ENCODE measurements at places on chromosomes 2 and 18.

DNA sequence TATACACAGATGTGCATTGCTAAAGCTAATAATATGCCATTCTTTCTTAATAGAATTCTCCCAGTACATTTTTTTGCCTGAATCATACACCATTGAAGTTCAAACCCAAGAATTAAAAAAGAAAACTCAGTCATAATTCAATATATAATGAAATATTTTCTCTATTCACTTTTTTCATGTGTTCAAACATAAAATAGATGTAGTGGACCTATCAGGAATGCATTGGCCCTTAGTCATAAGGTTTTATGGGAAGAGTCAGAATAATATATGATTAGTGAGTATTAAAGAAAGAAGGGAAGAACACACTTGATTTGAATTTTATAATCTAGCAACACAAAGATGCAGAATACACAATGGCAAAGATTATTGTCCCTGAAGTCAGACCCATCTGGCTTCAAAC, 297.0 kb upstream of the COL3A1 start:
- DNase-seq = no peak

GRCh38 chr2:133787207-133787606, 218.9 kb upstream of the NCKAP5 start:
- DNase-seq = peak; percentile 3

GRCh38 chr2:113228991-113229716, 49.6 kb downstream of the PAX8 start:
- no peak for DNase-seq

DNA sequence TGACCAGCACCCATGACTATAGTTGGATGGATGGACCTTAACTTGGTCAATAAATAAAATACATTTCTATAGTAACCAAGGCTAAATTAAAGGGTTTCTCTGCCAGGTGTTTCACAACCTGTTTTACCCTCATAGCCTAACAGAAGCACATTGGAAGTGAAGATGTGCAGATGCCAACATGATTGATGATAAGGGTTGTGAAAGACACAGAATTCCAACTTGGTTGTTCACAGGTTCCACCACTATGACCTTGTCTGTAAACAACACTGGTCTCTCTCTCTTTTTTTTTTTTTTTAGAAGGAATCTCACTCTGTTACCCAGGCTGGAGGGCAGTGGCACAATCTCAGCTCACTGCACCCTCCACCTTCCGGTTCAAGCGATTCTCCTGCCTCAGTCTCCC, 37.5 kb upstream of the PTH2R start:
- no peak for DNase-seq

GRCh38 chr2:15561574-15562344, 625 bp upstream of the NBAS start:
- DNase-seq = no peak

DNA sequence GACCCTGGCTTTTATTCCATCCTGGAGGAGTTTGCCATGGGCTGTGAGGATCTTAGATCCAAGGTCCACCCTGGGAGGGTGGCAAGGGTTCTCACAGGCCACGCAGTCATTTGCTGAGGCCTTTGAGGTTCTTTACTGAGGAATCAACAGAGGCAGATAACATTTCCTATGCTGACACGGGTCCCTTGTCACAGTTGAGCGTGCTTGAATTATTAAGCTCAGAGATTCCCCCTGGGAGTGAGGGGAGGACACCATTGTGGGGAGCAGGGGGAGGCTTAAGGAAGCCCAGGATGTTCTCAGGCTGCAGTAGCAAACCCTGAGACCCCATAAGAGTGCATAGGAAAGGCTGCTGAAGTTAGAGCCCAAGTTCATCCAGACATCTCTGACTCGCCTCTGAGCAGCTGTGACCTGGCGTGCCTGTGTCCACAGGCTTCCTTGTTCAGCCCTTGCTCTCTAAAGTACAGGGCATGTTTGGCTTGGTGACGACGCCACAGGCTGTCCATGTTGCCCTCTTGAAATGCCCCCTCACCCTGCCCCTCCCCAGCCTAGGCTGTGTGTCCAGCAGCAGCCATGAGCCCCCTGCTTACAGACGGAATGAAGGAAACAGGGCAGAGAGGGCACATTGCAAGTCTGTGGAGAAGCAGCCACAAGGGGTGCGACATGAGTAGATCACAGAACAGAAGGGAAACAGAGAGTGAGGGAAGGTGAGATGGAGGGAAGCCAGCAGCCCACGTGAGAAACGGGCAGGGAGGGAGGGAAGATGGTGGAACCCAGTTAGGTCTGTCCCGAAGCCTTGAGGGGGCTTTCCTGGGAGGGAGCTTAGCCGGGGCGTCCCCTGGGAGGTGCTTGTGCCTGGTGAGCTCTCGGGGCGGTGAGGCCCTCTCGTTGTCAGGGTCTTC, 34.0 kb downstream of the NAPG start:
- no peak for DNase-seq

- no peak for DNase-seq
Measured at GRCh38 chr18:9855681-9856080, 30.1 kb upstream of the TXNDC2 start.
